ENCODE measurements at places on chromosomes 16 and 17.

GRCh38 chr16:87173294-87173893 lies 143.8 kb downstream of the C16orf95 start:
- DNase-seq, result no peak

DNA sequence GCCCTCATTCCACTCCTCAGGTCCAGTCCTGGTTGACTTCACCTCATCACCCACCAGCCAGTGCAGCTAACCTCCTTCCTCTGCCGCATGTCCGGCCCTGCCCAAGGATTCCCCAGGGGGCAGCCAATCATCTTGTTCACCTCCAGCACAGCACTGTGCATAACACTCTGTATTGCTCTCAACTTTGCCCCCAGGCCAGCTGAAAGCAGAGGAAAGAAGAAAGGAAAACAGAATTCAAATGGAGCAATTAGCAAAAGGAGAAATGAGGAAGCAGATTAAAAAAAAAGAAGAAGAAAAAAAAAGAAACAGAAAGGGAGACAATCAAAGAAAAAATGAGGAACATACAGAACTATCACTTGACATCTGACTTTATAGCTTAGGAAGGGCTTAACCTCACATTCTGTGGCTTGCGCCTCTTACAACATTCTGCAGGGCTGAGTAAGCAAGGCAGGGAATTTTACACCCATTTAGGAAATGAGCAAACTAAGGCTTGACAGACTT lies 26.1 kb downstream of the GAS7 start:
- DNase-seq, result no peak

DNA sequence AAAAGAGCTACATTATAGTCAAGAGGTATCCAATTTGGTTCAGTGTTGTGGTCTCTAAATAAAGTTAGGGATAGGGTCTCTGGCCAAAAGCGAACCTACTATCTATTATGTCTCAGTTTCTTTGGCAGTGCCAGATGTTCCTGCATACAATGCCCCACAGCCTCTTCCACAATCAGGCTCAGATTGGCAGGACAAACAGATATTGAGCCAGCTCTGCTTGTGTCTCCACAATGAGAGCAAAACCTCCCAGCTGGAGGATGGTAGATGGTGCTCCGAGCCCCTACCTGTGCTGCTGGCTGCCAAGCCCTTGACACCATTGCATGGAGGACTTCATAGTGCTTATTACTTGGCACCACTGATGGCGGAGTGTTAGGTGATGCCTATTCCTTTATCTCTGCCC lies 19.7 kb downstream of the PHAF1 start:
- DNase-seq, result no peak

GRCh38 chr16:54673313-54673712 lies 257.4 kb upstream of the IRX5 start:
- no peak for DNase-seq

- DNase-seq, result no peak
These were observed 10.9 kb upstream of the MILR1 start for GRCh38 chr17:64437944-64438525.

All from NCI-H1930 (cell line).